ENCODE measurements at places on chromosomes 3 and 15. TPM values are rescaled to one million over a fixed set of nuclear protein-coding genes. Genes with fewer than 3 reads are reported as not detected.

GRCh38 chr3:89364314-89364713 lies 256.9 kb downstream of the EPHA3 start:
- DNase-seq, result no peak

- DNase-seq, result no peak
These were observed 37.8 kb upstream of the USP3 start for GRCh38 chr15:63466378-63467192.

- no peak for DNase-seq
These were observed 117.7 kb upstream of the CTDSPL start for GRCh38 chr3:37743974-37744373.

HTR3D gene
- not detected for total RNA-seq

ALDH1L1 gene
- 19.9 TPM for total RNA-seq

NRG4 gene
- 8.2 TPM for total RNA-seq
